ENCODE measurements at places on chromosomes 2 and 18.

GRCh38 chr2:76512201-76512820 lies 801.6 kb upstream of the GCFC2 start:
- no peak for DNase-seq

GRCh38 chr2:197705912-197706838 lies 1.0 kb downstream of the MARS2 start:
- DNase-seq = no peak

DNA sequence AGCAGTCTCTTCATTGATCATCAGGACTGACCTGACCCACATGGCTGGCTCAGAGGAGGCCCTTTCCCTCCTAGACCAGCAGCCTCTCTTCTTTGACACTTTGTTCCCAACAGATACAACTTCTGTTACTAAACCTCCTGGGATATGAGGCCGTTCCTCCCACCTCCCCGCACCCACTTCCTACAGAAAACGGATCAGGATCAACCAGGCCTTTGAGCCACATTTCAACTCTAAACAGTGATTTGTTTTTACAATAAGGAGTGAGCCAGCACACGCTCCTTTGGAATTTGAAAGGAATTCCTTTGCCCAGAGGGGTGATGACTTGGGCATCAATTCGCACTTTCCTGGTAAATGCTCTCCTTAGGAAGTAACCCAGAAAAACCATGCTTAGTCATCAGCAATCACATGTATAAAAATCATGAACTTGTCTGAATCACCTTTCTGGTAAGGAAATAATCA lies 180.4 kb downstream of the FAM124B start:
- peak; percentile 42 for DNase-seq

- DNase-seq = no peak
Observed at GRCh38 chr2:108852375-108852774, 65.8 kb downstream of the CCDC138 start.

- DNase-seq = no peak
Observed at GRCh38 chr18:76234676-76235060, 260.4 kb downstream of the ZNF516 start.

- no peak for DNase-seq
Observed at GRCh38 chr2:20836521-20836920, 13.6 kb upstream of the LDAH start.

GRCh38 chr2:65026154-65026553 lies 30.1 kb upstream of the CEP68 start:
- no peak for DNase-seq

GRCh38 chr18:25560369-25560768 lies 208.4 kb upstream of the ZNF521 start:
- no peak for DNase-seq

GRCh38 chr2:26191316-26192159 lies 18.6 kb downstream of the GAREM2 start:
- no peak for DNase-seq

GRCh38 chr18:12836551-12836950 lies 47.5 kb downstream of the PTPN2 start:
- no peak for DNase-seq

DNA sequence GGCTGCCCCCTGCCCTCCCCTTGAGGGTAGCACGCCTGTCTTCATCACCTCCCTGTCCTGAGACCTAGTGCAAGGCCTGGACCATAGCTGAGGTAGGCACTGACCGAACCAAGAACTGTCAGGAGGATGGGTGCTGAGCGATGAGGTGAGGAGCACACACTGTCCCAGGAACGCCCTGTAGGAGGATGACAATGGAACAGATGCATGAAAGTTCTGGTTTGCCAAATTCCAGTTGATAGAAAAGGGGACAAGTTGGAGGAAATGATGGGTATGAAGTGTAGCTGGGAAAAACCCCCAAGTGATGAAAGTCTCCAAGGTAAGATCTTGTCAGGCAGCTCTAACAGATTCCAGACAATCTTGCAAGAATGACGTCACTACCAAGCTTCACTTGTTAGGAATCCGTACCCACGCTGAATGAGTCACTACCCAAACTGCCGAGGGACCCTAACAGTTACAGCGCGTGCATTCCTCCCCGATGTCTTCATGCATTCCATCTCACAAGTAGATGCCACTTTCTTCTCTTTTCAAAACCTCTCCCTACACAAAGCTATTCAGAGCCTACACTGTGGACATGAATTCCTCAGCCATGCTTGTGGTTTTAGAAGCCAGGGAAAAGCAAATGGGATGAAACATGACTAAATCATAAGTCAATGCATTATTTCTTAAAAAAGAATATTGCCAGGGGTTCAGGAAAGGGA lies 27.6 kb downstream of the MRPL33 start:
- DNase-seq = peak; percentile 68

DNA sequence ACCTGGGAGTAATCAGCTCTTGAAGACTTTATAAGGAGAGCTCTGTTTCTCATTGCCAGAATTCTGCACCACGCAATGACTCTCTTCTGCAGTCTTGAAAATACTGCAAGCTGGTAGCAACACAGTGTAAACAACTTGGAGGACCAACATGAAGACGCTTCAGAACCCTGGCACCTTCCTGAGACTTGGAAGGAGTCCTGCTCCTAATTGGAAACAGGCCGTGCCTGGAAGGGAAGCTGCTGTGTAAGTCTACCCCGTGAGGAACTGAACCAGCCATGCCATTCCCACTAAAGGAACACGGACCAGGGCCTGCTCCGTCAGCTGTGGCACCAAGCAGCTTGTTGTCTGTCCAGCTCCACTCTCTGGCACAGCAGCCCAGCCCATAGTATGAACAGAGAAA lies 171.1 kb downstream of the PAX3 start:
- DNase-seq = no peak

GRCh38 chr18:48868468-48869466 lies 82.0 kb downstream of the SMAD7 start:
- DNase-seq = no peak

- no peak for DNase-seq
Observed at GRCh38 chr2:233121856-233122255, 61.7 kb downstream of the INPP5D start.

GRCh38 chr2:204336153-204336744 lies 209.0 kb upstream of the PARD3B start:
- no peak for DNase-seq

- DNase-seq = no peak
Observed at GRCh38 chr2:58686776-58687175, 445.7 kb upstream of the FANCL start.

DNA sequence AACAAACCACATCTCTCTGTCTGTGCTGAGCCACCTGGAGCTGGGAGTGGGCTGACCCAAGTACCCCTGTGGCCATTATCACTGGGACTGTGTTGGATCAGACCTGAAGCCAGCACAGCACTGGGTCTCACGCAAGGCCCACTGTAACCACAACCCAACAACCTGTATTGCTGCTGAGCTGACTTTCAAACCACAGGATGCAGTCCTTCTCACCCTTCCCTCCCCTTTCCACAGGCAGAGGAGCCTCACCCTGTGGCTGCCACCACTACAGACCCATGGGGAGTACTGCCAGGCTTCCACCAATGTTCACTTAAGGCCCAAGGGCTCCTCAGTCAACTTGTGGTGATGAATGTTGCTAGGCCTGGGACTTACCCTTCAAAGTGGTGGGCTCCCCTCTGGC lies 135.7 kb downstream of the DIS3L2 start:
- no peak for DNase-seq

DNA sequence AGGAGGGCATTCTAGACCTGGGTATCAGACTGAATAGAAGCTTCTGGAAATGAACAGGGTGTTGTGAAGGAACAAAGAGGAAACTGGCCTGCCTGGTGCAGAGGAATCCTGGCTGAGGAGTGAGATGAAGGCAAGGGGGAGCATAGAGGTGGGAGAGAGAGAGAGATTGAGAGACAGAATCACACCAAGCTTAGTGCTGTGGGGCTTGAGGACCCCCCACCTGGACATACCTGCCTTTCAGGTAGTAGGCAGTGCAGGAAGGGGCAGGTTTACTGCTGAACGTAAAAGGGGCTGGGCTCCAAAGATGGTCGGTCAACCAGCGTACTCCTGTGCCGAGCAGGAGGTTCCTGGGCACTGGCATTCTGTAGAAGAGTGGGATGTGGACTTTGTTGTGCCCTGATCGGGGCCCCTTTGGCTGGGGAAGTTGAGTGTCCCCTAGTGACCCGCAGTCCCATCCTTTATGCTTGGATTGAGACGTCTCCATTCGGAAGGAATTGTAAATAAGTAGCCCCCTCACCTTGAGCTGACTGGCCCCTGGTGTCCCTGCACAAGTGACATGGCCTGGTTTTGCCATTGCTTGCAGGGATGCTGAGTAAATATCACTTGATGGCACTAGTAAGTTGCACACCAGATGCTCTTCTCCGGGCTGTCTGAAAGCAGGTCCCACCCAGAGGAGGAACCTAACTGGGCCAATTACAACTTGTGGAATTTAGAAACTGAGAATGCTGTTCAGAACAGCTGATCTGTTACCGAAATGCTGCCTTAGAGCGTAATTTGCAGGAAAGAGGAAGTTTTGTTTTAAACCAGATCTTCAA lies 1.4 kb downstream of the UBE2F start:
- no peak for DNase-seq

DNA sequence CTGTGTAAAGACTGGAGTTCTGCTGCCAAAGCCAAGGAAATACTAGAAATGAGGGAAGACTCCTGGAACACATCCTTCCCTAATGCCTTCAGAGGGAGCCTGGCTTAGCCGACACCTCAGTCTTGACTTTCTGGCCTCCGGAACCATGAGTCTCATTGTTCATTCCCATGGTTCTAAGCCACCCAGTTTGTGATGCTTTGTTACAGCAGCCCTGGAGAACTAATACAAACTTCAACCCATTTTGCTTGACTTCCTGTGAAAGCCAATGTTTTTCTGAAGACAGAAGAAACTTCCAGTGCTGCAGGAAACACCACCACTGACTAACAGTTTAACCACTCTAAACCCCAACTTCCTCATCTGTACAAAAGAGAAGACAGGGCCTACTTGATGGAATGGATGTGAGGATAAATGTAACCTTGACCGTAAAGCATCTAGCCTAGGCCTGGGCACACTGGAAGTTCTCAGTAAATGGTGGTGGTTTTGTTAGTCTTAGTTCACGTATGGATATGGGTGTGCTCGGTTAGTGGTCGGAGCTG lies 85.9 kb upstream of the RFX8 start:
- no peak for DNase-seq

DNA sequence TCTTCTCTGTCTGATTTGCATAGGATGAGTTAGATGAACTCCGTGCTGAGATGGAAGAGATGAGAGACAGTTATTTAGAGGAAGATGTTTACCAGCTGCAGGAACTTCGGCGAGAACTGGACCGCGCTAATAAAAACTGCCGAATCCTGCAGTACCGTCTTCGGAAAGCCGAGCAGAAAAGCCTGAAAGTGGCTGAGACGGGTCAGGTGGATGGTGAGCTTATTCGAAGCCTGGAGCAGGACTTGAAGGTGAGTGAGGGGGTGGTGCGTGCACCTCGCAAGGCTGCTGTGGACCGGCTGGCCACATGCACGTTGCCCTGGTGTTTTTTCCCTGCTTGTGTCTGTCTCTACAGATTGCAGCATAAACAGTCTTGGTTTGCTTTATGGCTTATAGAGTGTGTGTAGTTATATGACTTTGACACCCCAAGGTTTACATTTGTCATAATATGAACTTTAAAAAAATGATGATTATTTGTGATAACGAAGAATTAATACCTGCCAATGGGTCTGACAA lies 13.1 kb downstream of the MTCL1 start:
- no peak for DNase-seq

DNA sequence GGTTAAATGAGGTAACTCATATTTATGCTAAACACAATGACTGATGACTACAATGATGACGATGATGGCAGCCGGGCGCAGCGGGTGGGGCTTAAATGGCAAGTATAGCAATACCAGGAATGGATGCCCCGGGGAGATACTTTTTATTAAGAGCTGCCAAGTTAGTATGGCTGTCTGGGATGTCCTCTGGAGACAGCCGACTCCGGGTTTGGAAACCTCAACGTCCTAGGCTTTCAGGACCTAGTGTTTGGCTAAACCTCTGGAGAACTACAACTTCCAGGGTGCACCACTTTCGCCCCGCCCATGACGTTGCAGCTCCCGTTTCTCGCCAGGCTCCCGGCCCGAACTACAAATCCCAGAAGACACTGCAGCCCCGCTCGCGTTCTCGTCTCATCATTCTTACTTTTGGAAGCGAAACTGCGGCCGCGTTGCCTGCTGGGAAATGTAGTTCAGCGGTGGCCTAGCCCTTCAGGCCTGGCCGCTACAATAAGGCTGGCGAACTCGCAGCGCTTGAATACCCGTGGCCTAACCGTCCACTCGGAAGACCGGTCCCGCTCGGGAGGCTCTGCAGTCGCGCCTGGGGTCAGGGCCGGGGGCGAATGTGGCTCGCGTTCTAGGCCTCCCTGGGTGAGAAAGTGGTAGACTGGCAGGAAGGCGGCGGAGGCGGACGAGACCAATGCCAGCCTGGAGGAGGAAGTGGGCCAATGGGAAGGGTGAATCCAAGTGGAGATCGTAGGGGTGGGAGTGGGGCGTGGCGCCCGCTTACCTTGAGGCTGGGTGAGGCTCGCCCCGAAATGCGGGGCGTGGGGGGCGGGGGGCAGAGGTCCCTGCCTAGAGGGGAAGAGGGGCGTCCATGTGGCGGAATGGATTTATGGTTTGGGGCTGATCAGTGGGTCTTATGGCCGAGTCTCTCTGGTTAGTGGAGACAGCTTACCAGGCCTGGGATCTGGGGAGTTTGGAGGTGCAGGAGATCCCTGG lies at the start of gene SMARCAL1:
TSS of gene SMARCAL1 (plus strand) at position 463 of the 978 bp plus-strand sequence. CDS start 2,221 bp downstream, outside the sequence.
- DNase-seq = peak; percentile 83

- no peak for DNase-seq
Observed at GRCh38 chr2:230877759-230878598, 13.2 kb downstream of the ITM2C start.

- no peak for DNase-seq
Observed at GRCh38 chr18:77022556-77022955, 110.0 kb downstream of the MBP start.

GRCh38 chr2:99520813-99521212 lies 31.0 kb upstream of the REV1 start:
- DNase-seq = no peak

DNA sequence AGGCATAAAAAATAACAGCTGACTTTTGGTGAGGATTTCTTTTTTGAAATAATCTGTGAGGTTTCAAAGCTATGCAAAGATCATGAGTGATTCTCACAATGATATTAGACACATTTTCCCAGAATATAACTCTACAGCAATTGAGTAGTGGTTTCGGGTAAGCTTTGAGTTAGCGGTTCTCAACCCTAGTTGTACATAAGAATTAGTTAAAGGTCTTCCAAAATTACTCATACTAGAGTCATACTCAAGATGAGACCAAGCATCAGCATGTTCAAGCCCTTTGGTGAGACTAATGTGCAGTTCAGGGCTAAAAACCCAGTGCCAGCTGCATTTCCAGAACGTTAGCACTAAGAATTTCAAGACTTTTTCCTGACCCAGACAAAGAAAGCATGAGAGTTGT lies 31.1 kb downstream of the DSG4 start:
- DNase-seq = no peak

DNA sequence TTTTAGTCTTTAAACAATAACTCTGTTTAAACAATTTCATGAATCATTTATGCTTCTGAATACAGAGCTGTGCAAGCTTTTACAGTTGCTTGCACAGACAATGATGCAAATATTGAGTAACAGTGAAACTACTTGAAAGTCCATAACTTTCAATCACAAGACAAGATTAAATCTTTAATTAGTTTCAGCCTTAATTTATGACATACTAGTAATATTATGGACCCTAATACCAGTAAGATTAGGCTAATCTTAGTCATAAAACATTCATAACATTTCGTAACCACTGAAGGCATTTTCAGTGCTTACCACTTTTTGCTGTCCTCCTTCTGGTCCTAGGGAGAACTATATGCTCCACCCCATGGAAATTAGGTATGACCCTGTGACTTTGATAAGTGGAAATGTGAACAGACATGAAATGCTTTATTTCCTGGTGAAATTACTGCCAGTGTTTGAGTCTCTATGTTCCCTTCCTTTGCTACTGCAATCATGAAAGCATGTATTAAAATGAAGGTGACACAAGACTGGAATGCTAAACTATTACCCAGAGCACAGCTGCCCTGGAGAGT lies 1.8 kb upstream of the COBLL1 start:
- DNase-seq = no peak

Data from H54 (cell line).